Activated T-cell treated with anti-CD3 and anti-CD28 coated beads, Interleukin-2, amount 50 U/mL, for 48 hours (primary cell): ENCODE measurements at places on chromosomes 12 and 14.

- DNase-seq: no peak
Observed at GRCh38 chr14:105063056-105063455, 2.2 kb downstream of the GPR132 start.

DNA sequence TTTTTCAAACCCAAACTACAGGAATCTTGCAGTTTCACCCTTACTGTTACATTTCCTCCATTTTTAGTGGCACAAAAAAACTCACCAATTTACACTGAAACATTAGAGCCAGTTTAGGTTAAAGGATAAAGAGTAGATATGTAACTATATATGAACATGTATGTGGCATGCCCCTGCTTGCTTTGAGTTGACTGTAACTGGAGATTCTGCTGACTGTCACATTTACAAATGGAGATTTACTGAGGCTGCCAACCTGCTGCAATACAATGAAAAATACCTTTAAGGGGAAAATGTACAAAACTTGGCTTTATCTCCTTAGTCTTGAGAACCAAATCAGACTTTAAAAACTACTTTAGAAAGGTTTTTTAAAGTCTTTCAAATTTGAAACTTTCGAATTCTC, 28.3 kb downstream of the STON2 start:
- DNase-seq: no peak

- DNase-seq: no peak
Observed at GRCh38 chr12:70883855-70884254, 36.7 kb downstream of the PTPRR start.

DNA sequence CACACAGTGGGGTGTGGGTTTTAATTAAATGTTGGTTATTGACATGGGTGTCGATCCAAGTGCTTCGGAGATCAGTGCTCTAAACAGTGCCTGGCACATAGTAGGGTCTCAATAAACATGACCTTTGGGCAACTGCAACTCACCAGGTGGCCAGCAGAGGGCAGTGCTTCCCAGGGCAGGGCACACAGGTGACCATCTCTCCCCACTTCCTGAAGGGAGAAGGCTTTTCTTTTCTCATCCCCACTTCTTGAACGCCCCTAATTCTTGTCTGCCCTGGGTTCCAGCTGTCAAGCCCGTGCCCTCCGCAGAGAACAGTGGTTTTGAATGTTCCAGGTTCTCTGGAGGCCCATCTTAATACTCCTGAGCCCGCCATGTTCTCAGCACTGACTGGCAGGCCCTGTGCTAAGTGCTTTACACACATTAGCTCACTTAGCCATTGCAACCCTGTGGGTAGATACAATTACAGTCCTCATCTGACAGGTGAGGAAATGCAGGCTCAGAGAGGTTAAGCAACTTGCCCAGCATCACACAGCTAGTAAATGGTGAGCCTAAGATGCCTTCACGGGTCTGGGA, 16.3 kb downstream of the RAPGEF3 start:
- DNase-seq: peak; percentile 88

DNA sequence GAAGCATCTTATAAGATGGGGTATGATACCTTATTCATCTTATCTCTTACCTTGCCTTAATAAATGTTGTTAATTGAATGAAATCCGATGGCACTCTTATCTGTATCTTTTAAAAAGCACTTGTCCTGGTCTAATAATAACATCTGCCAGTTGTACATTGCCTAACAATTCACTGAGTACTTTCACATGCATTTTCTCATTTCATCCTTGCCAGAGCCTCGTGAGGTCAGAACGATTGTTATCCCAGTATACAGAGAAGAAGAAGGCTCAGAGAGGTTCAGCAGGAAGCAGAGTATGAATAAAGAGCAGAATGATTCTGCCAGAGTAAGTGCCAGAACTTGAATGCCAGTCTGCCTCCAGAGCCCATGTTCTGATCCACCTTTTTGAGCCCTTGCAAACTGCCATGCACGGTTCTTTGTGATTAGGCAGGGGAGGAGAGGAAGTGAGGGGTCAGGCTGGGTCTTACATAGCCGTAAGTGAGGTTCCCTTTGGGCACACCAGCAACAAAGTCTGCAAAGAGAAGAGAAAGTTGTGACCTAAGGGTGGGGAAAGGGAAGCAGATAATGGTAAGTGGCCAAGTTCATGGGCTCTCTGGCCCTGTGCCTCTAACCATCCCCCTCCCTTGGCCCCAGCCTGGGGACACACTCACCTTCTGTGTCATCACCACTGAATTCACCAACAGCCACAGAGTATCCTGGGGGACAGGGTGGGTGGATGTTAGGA, 11.7 kb downstream of the ITGA5 start:
- no peak for DNase-seq

DNA sequence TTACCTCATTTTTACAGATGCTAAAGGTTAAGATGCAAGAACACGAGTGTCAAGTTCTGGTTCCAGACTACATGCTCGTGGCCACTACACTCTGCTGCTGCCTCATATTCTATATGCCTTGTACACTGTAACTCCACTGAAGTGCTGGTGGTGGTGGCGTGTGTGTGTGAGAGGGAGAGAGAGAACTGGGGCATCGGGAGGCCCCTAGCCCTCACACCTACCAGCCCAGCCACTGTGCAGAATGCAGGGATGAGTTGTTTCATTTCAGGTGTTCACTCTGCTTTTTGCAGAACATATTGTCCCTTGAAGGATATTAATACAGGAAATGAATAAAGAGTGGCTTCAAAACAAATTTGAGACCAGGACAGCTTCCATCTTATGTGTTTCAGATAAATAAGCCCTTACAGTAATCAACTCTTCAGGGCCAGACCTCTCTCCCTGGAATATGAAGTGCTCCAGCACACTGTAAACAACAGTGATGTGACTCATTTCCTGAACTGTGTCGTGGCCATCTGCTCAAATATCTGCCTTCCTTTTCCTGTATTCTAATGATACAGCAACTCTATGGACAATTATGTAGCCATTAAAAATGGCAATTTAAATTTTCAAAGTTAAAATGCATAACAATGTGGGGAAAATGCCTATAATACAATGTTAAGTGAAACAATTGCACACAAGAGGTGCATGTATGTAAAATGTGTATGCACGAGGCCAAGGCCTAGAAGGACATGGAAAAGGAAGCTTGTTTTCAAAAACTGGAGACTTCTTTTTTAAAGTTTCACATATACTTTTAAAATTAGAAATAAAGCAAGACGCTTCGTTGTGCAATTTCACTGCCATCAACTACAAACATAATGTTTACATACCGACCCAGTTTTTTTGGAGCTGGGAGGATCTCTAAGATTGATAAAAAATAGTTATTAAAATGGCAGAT, 215.4 kb downstream of the PELI2 start:
- no peak for DNase-seq

DNA sequence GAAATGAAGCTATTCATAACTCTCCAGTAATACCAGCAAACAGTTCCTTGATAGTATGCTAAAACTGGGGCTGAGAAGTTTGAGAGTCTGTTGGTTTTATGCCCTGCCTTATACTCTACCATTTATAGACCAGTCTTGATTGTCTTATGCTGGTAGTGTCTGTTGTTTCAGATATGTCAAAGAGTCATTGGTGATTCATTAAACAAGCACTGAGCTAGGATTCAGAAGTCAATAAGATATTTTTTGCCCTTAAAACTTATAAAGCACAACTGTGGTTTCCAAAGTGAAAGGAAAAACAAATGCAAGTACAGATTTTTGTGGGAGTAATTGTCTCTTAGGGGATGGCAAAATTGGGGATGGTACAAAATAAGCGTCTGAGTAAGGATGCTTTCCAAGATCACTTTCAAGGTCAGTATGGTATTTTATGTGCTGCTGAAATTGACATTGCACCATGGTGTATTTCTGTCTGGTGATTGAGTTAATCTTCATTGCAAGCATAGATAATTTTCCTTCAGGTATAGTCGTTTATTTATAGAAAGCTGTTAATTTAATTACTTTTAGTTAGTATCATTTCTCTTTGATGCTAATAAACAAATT, 289.5 kb upstream of the E2F7 start:
- no peak for DNase-seq

DNA sequence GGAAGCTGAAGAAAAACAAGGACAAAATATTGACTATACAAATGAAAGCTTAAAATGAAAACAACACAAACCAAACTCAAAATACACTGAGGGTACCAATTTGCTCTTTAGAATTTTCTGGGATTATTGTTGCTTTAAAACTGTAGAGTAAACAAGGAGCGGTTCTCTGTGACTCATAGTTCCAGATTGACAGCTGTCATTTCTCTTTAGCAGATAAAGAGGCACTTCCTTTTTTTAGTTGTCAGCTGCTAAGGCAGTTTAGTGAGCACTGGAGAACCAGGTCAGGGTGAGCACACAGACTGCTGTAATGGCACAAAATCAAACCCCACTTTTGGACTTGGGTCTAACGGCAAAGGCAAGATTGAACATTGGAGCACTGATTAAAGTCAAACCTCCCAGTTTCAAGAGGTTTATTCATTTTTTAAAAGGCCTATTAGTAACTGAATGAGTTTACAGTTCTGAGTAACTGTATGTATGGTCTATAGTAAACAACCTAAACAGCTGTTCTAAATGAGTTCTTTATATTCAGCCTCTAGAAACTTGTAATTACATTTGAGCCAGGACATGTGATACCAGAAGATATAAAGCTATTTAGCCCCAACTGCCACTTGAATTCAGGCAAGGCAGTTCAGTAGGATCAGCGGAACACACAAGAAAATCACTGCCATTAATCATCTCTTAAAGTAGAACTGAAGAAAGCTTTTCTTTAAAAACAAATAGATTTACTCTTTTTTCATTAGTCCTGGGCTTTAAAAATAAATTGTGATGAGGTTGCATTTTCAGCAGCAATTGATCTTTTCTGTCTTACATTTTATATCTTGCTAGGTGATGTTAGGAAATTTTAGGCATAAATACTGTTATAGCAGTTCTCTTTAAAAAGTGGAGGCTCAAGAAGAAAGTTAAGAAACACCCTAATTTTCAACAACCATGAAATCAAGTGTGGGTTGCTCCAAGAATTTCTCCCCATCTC, 71.7 kb upstream of the PRICKLE1 start:
- no peak for DNase-seq

- DNase-seq: no peak
Observed at GRCh38 chr12:3154006-3154405, 76.8 kb downstream of the TSPAN9 start.

- no peak for DNase-seq
Observed at GRCh38 chr12:53502331-53502730, 1.2 kb downstream of the TARBP2 start.

DNA sequence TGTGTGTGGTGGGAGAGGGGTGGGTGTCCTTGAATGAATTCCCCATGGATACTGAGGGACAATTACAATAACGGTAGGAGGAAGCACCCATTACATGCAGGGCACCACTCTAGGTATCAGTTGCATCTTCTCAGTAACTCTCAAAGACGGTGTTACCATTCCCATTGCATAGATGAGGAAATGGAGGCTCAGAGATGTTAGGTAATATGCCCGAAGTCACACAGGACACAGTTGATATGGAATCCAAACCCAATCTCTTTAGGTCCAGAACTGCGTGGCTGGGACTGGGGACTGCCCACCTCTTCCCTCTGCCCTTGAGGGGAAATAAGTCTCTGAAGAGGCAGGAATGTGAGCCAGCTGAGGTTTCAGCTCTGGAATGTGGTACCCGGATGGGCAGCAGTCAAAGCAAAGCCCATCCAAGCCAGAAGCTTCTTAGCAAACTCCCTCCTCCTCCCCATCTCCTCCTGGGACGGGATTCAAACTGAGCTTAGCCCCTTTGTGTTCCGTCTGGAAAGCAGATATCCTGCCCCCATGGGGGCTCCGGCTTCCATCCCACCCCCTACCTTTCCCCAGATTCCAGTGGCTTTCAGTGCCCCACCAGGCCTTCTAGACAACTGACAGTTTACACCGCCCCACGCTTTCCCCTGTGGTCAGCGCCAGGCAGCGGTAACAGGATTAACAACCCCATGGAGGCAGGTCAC, 187.5 kb downstream of the RBM19 start:
- no peak for DNase-seq

- DNase-seq: no peak
Observed at GRCh38 chr14:40204441-40205175, 772.4 kb upstream of the FBXO33 start.

GRCh38 chr14:75999511-76000190, 14.1 kb downstream of the IFT43 start:
- no peak for DNase-seq

- DNase-seq: no peak
Observed at GRCh38 chr14:93717668-93718320, 70.5 kb downstream of the PRIMA1 start.

DNA sequence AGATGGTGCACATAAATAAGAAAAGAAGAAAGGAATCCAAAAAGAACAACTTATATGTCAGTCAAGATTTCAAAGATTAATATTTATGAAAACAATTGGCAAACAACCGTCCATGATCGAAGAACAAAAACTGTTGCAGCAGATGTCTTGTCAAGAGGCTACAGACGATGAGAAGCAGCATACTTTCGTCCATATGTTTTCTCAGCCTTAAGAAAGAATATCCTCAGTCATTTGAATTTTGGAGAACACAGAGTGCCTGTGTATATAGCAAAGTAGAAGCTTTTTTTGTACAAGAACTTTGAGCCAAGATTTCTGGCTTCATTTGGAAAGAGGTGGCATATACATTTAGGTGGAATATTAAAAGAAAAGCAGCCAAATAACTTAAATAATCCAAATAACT, 297.2 kb downstream of the ITPR2 start:
- DNase-seq: no peak

DNA sequence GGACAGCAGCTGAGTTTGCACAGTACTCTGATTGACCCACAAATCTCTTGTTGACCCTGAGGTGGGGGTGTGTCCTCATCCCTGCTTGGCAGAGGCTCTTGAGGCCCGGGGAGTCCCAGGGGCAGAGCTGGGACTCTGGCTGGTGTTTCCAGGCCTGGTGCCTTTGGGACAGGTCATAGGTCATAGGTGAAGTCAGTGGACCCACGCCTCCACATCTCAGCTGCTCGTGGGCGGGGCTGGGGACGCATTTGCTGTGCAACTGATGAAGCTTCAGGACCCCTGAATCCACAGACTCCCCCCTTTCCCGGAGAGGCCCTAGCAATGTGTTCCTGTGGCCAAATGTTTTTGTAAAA, 408 bp upstream of the CACNA2D4 start:
- DNase-seq: no peak

GRCh38 chr14:65804439-65805112, 392.0 kb downstream of the FUT8 start:
- DNase-seq: peak; percentile 26

GRCh38 chr12:48198672-48198971, 4.5 kb downstream of the OR10AD1 start:
- no peak for DNase-seq

DNA sequence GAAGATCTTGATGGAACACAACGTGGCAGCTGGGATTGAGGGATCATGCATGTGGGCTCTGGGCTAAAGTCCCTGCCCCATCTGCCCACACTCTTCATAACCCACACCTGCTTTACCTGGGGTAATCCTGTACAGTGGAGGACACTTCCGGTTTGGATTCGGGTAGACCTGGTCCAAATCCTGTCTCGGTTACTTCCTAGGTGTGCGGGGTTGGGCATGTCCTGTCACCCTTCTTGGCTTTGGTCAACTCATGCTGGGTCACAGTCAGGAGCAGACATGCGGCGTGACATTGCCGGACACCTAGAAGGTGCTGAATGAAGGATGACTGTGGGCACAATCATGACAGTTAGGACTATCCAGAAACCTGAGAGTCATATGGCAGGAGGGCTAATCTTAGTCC, 30.7 kb upstream of the WSCD2 start:
- no peak for DNase-seq

GRCh38 chr12:7650091-7650490, 15.6 kb downstream of the APOBEC1 start:
- no peak for DNase-seq
